SW480 (cell line): ENCODE measurements at places on chromosomes 16 and 17.

- DNase-seq, result peak; percentile 42
Observed at GRCh38 chr16:47461598-47462266, 601 bp downstream of the PHKB start.

GRCh38 chr16:72935896-72936295 lies 112.0 kb downstream of the ZFHX3 start:
- DNase-seq, result no peak

GRCh38 chr16:80107900-80108299 lies 432.9 kb upstream of the DYNLRB2 start:
- no peak for DNase-seq

DNA sequence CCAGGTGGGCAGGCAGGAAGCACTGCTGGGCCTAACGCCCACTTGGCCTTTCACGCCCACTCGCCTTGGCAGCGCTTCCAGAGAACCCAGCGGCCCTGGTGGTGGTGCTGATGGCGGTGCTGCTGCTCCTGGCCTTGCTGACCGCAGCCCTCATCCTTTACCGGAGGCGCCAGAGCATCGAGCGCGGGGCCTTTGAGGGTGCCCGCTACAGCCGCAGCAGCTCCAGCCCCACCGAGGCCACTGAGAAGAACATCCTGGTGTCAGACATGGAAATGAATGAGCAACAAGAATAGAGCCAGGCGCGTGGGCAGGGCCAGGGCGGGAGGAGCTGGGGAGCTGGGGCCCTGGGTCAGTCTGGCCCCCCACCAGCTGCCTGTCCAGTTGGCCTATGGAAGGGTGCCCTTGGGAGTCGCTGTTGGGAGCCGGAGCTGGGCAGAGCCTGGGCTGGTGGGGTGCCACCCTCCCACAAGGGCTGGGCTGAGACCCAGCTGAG lies 64.7 kb downstream of the MRC2 start:
- DNase-seq, result no peak

GRCh38 chr16:74215249-74215648 lies 81.4 kb upstream of the PSMD7 start:
- DNase-seq, result no peak

GRCh38 chr16:87160234-87160636 lies 157.0 kb downstream of the C16orf95 start:
- no peak for DNase-seq

GRCh38 chr17:17021194-17021863 lies 20.9 kb upstream of the MPRIP start:
- DNase-seq, result peak; percentile 89

- DNase-seq, result no peak
Observed at GRCh38 chr17:53454337-53454736, 368.4 kb upstream of the KIF2B start.

GRCh38 chr17:82684228-82684841 lies 14.2 kb downstream of the RAB40B start:
- DNase-seq, result peak; percentile 78

DNA sequence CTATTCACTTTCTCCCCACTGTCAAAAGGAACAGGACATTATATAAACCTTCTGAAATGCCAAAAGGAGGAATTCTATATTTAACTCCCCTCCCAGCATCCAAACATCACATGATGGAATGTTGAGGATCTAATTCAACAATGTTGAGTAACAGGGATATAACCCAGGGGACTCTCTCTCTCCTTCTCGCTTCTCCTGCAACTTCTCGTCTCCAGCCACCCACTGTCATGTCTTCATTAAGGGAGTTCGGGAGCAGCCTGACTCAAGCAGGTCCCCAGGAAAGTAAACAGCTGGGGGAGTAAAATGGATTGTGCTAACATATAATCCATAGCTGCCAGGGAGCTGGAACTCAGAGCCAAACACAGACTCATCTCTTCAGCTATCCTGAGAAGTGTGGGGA lies 51.7 kb downstream of the GRIN2A start:
- DNase-seq, result no peak

GRCh38 chr17:82929676-82930042 lies 89.8 kb upstream of the ZNF750 start:
- DNase-seq, result no peak

DNA sequence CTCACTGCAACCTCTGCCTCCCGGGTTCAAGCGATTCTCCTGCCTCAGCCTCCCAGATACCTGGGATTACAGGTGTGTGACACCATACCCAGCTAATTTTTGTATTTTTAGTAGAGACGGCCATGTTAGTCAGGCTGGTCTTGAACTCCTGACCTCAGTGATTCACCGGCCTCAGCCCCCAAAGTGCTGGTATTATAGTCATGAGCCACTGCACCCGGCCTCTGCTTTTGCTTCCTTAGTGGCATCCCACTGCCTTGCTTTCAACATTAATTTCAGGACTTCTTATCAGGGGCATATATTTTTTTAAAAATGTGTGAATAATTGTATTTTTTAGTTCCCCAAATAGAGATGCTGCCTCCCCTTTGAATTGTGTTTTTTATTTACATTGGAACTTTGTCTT lies 98.8 kb downstream of the SYCE1L start:
- DNase-seq, result no peak

DNA sequence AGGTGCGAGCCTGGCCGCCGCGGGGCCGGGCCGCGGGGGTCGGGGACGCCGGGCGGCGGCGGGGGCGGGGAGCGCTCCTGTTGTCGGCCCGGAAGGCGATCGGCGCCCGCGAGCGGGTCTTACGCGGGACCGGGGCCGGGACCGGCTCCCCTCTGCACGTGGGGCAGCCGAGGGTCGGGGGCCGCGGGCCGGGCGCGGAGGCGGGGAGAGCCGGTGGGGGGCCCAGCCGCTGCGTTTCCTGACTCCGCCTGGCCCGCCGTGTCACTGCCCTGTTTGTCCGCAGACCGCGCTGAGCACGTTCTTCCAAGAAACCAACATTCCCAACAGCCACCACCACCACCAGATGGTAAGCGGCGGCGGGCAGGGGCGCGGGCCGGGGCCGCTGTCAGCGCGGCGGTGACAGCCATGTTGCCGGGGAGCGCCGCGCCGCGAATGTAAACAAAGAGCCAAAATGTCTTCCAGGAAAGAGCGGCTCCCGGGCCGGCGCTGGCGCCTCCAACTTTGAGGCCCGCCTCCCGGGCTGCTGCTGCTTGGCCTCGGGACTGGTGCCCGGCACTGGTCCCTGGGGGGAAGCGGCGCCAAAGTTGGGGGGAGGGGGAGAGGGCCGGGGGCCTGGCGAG lies 586 bp downstream of the UBALD2 start:
- DNase-seq, result peak; percentile 54

- no peak for DNase-seq
Observed at GRCh38 chr16:67579686-67580085, 17.4 kb downstream of the CTCF start.

DNA sequence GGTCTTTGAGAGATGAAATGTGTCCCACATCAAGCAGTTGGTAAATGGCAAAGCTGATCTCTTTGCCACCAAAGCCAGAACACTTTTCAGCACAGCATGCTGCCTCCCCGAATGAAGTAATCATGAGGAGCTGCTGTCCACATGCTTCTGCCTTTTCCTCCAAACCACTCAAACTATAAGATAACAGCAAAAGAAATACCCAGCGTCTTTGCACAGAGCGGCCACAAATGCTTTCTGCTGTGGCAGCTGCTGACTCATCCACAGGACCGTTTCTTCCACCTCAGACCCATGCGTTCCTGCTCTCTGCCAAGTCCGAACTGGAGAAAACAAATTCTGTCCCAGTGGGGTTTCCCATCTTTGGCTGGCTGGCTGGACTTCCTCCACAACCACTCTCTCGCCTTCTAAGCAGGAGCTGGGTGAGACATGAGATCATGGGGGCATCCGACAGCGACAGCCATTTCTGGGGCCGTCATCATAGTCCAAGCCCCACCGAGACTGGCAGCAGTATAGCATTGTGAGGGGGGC lies 27.1 kb downstream of the TBC1D3B start:
- no peak for DNase-seq

GRCh38 chr17:77506371-77506991 lies 365.7 kb downstream of the SEC14L1 start:
- no peak for DNase-seq

DNA sequence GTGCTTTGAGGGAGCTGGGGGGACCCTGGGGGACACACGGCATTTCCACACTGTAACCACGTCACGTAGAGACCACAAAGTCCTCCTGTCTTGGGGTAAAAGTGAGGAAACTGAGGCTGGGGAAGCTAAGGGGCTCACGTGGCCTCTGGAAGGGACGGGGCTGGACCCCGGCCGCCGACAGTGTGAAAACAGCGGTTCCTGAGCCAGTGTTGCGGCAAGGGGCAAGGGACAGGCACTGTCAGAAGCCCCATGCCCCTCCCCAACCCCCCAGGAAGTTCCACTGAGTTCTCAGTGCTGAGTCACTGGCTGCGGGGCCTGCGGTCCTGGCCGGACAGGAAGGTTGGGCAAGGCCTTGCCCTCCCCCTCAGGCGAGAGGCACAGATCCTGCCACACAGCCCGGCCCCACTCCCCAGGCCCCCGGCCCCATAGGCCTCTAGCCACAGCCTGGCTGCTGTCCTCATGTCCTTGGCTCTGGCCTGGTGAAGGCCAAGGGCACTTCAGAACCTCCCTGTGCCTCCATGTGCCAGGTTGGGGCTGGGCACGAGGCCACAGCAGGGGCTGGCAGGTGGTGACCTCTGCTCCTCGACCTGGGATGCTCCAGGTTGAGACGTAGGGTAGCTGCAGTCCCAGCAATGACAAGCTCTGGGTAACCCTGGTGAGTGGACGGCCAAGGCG lies 5.0 kb upstream of the CCDC57 start:
- peak; percentile 85 for DNase-seq

DNA sequence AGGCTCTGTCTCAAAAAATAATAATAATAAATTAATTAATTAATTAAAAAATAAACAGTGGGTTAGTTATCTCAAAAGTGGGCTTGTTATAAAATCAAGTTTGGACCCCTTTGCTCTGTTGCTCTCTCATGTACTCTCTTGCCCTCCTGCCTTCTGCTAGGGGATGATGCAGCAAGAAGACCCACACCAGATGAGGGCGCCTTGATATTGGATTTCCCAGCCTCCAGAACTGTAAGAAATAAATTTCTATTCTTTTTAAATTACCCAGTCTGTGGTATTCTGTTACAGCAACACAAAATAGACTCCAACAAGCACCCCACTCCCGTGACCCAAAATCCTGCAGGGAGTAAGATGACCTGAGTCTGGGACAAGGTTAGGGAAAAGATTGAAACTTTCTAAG lies 2.1 kb upstream of the ZNF652 start:
- no peak for DNase-seq

GRCh38 chr17:50440838-50441829 lies 15.1 kb downstream of the ACSF2 start:
- no peak for DNase-seq

- DNase-seq, result no peak
Observed at GRCh38 chr17:39192901-39193300, 4.6 kb downstream of the CACNB1 start.

GRCh38 chr17:73325527-73325842 lies 13.7 kb upstream of the CDC42EP4 start:
- DNase-seq, result no peak
